Fibroblast of upper back skin (primary cell): ENCODE measurements at places on chromosomes 12 and 14.

DNA sequence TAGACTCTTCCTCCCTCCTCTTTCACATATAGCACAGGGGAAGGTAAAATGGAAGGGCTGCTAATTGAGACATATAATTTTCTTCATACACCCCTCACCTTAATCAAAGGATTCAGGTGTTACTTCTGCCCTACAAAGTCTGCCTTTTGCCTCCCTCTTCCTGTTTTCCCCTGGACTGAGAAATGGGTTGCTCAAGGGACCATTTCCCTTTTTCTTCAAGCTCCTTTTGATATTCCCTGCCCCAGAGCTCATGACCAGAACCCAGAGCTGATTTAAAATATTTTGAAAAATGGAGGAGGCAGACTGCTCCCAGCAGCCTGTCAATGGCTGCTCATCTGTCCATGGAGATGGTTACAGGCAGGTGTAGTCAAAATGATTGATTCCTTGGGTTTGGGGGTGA, 6.3 kb upstream of the PIP4K2C start:
- DNase-seq, result no peak

DNA sequence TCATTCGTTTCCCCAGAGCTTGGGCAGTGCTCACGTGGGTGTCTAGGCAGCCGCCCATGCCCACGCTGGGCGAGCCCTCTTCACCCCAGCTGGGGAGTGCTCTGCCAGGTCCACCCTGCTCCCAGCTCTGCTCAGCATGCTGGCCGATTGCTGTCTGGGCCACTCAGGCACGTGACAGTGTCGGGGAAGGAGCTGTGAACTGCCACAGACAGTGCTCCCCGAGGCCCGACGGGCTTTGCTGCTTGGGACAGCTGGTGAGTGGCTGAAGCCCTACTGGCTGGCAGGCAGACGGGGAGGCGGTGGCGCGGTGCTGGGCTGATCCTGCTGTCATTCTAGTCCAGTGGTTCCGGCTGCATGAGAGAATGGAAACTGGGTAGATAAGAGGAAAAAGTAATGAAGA, 15.8 kb downstream of the NOC4L start:
- no peak for DNase-seq

DNA sequence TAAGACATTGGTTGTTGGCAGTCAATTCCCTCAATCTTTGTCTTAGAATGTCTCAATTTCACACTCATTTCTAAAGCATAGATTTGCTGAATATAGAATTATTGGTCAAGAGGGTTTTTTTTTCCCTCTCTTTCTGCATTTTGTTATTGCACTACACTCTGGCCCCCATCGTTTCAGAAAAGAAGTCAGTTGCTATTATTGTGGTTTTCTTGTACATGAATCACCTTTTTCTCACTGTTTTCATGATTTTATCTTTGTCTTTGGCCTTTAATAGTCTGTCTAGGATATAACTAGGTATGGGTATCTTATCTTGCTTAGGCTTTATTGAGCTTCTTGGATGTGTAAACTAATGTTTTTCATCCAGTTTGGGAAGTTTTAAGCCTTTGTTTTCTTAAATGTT, 194.3 kb upstream of the DAAM1 start:
- DNase-seq, result no peak

- DNase-seq, result no peak
Measured at GRCh38 chr14:51547701-51548100, 104.0 kb upstream of the FRMD6 start.

DNA sequence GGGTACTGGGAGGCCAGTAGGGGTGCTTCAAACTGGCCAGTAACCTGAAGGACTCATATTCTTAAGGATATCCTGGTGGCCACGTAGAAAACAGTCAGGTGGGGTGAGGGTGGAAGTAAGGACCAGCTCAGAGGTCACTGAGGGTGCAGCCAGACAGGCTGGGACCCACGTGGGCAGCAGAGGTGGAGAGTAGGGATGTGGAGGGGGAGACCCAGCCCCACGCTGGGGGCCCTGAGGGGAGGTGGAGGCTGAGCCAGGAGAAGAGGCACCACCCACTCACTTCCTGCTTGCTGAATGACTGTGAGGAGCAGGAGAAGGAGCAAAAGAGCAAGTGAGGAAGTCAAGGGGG, 12.6 kb upstream of the SERPINA3 start:
- no peak for DNase-seq

GRCh38 chr12:6615802-6616201, 8.6 kb upstream of the CHD4 start:
- DNase-seq, result no peak

GRCh38 chr12:108193917-108194316, 64.8 kb downstream of the WSCD2 start:
- DNase-seq, result peak; percentile 1

- peak; percentile 71 for DNase-seq
Measured at GRCh38 chr14:50954811-50955372, 10.6 kb upstream of the PYGL start.

DNA sequence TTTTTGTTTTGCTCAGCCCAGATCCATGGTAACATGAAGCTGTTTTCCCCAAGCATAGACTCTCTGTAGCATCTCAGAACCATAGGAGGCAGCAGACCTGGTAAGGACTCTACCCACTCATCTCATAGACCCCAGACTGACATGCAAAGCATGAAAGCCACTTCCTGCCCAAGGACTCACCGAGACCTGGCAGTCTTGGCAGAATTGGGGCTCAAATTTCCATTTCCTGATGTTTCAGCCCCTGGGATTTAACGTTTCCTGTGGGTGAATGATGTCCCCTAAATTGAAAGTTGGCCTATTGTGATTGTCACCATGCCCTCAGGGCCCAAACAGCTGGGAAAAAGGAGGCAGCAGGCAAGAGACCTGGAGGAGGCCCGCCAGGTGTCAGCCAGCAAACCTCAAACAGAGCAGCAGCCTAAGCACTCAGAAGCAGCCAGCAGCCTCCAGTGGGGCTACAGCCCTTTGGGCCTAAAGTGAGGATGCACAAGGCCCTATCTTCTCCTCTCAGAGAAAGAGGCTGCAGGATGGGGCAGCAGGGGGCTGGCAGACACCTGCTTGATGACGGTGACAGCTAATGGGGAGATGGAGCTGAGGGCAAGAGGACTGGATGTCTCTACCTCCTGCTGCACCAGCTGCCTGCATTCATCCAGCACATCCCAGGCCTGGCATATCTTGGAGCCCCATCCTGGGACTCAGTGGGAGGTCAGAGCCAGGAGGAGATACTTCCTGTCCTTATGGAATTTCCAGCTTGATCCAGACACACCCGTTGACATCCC, 8.5 kb downstream of the KRT85 start:
- peak; percentile 6 for DNase-seq

DNA sequence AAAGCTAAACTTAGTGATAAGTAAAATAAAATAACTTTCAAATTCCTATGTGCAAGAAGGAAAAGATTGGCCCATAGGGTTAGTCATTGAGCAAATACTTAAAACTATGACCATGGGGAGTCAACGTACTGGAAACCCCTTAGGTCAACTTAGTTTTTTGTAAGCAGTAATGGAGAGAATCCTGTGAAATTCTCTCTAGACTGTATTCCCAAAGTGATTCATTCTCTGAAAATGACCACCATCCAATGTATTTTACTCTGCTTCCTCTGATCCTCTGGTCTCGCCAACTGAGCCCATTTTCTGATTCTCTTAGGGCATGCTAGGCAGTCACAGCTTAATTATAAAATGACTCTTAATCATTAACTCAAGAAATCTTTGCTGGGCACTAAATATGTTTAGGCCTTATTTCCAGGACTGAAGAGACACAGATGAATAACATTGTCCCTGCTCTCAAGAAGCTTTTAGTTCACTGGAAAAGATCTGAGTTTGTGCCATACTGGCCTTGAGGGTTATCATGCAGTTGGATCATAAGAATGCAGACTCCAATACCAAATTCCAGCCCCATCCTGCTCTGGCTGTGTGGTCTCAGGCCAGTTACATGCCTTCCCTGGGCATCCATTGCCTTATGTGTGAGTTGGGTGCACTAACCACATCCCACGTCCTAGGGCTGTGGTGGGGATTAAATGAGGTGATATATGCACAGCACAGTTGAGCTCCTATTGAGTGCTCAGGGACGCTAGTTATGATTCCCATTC, 732.4 kb downstream of the AACS start:
- DNase-seq, result peak; percentile 1

DNA sequence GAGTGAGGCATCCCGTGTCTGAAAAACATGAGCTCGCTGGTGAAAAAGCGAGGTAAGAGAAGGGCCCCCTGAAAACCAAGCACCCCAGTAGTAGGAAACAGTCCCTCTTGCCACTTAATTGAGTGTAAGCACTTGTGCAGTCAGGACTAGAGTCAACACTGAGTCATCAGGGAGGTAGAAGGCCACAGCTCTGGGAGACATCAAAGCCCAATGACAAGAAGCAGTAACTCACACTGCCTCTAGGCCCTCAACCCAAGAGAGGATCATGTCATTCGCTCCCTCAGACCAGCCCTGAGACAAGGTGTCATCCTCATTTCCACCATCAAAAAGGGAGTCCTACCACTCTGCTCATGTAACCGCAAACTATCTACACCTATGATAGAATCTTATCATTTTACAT, 17.8 kb downstream of the POMT2 start:
- DNase-seq, result peak; percentile 23

- no peak for DNase-seq
Measured at GRCh38 chr12:124952801-124953200, 36.1 kb downstream of the DHX37 start.

DNA sequence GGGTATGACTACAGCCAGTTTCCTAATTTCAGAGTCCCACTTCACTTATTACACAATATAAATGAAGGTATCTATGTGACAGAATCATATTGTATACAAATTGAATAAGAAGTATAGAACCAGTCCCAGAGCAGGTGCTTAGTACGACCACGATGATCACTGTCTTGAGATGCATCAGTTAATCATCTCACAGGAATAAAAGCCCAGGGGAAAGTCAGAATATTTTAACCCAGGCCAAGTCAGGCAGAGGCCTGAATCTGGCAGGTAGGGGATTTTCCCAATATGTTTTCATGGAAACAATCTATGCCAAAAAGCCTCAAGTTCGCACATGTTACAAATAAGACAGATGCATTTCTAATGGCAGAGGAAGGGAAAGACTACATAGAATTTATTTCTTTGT, 758.4 kb downstream of the BCL11B start:
- no peak for DNase-seq

- DNase-seq, result no peak
Measured at GRCh38 chr14:34693228-34693939, 21.0 kb downstream of the CFL2 start.

- no peak for DNase-seq
Measured at GRCh38 chr14:23938823-23939222, 14.7 kb upstream of the DHRS4 start.

DNA sequence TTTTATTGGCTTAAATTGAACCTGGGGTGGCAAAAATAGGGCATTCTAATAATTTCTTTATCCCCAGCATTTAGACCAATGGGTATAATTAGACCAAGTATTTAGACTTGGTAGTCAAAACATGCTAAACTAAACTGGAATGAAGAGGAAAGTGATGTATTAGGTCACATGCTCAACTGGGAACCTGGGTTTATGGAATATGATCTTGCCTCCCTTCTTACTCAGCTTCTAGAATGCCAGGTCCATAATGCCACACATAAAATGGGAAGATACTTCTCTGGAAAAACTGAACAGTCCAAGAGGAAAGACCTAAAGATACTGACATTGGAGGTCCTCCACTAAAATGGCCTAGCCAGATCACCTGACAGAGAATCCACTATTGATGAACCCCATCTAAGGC, 6.2 kb upstream of the BIN2 start:
- DNase-seq, result no peak

GRCh38 chr14:47710581-47710980, 35.2 kb upstream of the MDGA2 start:
- peak; percentile 13 for DNase-seq

DNA sequence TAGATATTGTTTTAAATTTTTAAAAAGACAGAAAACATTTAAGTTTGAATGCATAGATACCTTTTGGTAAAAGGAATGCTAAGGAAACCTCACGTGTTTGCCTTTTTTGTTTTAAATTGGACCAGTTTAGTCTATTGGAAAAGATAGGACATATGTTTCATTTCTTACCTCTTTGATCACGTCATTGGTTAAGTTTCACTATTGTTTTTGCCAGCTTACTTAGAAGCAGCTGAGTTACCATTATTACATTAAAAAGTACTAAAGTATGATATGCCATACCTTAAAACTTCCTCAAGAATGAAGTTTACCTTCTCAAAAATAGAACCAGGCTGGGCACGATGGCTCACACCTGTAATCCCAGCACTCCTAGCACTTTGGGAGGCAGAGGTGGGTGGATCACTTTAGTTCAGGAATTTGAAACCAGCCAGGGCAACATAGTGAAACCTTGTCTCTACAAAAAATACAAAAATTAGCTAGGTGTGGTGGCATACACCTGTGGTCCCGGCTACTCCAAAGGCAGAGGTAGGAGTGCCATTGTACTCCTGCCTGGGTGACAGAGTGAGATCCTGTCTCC, 54.4 kb downstream of the SRGAP1 start:
- no peak for DNase-seq

- no peak for DNase-seq
Measured at GRCh38 chr14:65631040-65631439, 218.5 kb downstream of the FUT8 start.
